Pancreas (tissue), 10 donors: ENCODE measurements at places on chromosomes 12 and 14.

DNA sequence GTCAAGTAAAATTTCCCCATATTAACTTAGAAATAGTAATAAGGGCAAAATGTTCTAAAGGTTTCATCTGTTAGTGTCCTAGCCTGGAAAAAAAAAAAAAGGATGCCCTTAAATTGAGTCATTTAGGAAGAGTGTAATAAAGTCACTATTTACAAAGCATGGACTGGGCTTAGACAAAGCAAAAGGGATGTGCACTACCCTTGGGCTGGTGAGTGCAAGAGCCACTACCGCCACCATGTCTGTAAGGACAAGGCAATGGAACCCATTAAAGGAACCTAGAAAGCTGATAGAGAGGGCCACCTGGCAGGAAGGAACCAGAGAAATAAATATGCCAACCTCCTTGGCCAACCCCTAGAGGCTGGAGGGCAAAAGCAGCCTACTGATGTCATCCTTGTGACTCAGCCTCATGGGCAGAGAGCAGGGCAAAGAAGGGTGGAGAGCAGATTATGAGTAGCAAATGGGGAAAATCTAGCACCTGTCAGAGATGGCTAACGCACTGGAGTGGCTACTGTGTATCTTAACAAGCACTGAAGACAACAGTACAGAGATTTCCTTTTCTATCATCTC lies 59.5 kb upstream of the FUT8 start:
- DNase-seq, result no peak

DNA sequence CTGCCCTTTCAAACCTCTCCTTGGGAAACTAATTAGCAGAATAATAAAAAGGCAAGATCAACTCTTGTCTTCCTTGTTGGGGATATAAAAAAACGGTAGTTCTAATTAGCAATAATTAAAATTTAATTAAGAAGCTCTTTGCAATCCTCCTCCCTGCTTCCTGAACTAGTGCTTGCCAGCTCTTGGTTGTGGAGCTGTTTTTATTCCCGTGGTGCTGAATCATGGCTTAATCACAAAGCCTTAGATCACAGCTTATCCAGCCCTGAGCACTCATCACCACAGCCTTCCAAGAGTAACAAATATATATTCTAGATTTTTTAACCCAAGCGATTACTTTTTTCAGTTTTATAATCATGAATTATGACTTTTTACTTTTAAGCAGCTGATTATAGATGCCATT lies 63.2 kb upstream of the INSM2 start:
- no peak for DNase-seq

- no peak for DNase-seq
Observed at GRCh38 chr12:116382686-116383530, 105.4 kb upstream of the MED13L start.

DNA sequence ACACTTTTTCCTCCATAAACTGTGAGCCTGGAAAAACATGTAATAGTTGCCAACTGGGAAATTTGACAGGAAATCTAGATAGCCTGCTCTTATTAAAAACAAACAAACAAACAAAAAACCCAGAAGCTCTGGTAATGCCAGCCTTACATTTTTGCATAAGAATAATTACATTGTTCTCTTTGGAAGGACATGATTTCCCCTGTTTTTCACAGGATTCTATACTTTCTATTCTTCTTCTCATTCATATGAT lies 137.9 kb downstream of the AEBP2 start:
- DNase-seq, result no peak

- no peak for DNase-seq
Observed at GRCh38 chr14:79564371-79564770, 646.9 kb downstream of the DIO2 start.

DNA sequence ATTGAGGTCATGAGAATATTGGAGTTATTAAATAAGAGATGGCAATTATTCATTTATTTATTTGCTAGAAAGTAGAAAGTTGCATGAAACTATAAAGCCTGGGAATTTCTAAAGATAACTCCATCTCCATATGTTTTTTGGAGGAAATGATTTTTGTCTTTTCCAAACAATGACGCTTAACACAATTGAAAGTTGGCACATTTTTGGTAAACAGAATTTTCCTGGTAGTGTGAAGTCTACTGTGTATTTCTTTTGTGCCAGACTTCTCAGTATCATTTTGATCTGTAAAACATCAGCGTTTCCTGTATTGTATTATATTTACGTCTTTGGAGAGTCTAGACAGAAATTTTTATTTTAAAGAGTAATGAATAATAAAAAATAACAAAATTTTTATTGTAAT lies 33.7 kb upstream of the PTPRB start:
- DNase-seq, result no peak

DNA sequence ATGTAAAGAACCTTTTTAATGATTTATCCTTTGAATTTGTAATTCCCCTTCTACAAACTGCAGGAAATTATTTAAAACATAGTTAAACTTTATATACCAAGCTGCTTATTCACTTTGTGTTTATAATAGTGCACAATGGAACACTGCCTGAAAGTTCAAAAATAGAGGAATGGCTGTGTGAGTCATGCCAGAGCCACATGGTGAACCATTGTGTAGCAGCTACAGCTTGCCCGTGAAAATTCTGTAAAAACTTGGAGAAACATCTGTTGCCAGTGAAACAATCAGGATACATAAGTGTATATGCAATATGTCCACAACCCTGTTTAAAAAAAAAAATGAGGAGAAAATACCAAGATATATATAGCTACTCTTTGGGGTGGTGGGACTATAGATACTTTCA lies 59.5 kb downstream of the VEZT start:
- no peak for DNase-seq

DNA sequence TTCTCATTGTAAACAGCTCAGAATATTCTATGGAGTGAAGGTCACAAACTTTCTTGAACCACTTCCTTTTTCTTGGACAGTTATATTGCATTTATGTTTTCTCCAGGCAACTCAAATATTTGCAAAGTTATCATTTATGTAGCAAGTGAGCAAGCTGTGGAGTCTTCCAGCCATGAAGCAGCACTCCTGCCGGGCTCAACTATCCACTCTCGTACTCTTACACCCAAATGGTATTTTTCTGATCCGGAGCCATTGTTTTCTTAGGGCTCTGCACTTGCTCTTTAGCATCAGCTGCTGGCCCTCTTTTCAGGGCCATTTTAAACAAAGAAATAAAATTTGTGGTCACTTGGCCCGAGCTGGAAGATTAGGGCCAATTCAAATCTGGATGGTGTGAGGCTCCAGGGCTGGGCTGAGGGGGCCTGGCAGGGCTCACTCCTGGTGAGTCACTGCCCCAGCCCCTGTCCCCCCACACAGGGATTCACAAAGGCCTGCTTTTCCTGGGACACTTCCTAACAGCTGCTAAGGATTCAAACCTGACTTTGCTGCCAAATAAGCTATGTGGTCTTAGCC lies 19.7 kb downstream of the SYNE3 start:
- DNase-seq, result no peak

DNA sequence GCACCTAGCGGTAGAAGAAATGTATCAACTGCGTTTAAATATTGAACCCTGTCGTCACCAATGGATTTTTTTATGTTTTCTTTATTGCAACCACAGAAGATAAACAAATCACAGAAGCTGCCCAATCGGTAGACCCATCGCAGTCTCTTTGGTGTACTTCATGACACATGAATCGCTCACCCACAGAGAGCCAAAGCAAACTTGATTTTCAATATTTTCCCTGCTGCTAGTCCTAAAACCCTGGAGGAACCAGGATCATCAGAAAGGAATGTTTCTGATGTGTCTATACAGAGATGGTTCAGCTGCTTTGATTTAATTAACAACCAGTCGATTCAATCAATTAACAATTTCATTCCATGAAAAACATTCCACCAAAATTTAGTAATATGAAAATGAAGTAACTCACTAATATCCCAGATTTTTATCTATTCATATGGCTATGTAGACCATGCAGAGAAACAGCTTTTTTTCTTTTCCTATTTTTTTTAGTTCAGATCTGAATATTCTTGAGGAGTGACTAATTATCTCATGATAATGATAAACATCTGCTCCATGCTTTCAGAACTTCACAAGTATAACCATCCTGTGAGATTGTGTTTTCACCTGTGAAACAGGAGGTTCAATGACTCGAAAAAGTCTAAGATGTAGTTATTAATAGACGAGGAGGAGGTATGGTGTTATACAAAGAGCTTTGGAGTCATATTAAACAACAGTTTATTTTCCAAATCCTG lies 46.1 kb downstream of the DIO2 start:
- DNase-seq, result no peak

DNA sequence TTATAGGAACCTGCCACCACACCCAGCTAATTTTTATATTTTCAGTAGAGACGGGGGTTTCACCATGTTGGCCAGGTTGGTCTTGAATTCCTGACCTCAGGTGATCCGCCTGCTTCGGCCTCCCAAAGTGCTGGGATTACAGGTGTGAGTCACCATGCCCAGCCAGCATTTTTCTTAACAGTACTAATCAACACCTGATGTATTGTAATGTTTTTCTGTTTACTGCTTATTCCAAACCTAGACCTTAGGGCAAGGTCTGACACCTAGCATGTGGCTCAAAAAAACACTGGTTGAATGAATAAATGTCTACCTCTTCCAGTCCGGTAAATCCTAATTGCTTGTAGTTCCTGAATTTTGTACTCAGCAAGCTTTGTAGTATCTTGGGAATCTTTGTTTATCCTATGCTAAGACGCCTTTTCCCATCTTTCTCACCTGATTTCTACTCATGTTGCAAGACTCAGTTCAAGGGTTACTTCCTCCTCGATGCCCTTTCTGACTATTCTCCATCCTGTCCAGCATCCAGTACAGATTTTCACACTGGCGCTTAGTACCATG lies 2.8 kb downstream of the PAN2 start:
- DNase-seq, result no peak

DNA sequence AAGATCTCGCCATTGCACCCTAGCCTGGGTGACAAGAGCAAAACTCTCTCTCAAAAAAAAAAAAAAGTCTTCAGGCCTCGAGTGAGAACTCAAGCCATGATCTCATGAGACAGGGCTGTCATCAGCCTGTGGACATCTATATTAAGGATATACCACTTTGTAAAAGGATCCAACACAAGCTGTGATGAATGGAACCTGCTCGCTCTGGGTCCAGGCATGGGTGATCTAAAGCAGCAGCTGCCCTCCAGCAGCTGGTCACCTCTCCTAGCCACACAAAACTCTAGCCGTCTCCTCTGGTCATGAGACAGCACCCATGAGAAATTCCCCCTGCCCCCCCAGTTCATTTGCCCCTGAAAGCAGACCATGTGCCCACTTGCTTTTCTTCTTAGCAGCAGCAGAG lies 19.1 kb upstream of the DGLUCY start:
- DNase-seq, result no peak

DNA sequence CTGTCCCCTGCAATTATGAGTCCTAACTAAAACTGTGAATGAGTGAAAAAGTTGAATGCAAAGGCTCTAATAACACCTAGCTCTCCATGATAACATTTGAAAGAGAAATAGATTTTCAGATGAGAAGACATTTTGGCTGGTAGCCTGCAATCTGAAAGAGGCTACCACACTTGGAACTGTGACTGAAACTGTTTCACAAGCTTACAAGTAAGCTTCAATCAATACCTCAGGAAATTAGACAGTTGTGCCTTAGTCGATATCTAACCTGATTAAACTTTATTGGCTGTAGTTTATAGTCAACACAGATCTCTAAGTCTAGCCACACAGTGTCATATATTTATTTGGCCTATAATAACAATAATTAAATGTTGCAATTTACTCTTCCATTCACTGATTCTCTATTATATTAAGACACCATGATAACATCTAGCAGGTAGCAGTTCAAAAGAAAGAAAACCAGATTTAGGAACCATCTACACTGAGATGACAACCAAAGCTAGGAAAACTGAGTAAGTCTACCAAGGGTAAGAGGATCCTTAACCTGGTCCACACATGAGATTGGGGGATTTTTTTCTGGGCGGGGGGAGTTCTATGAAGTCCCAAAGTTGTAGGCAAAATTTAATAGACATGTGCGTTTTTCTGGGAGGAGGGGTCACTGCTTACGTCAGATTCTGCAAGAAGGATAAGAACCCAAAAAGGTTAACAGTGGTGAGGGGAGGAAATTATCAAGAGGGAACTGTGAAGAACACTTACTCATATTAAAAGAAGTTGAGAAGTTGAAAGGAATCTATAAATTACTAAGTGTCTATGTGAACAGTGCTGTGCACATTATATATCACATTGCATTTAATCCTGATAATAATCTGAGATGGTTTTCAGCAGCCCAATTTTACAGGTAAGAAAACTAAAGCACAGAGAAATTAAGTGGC lies 65.8 kb downstream of the NUMB start:
- no peak for DNase-seq
